ENCODE measurements at places on chromosomes 16 and 17. TPM values are rescaled to one million over a fixed set of nuclear protein-coding genes. Genes with fewer than 3 reads are reported as not detected.

Gene NUPR1
- polyA plus RNA-seq = not detected

Gene TPSG1
- not detected for polyA plus RNA-seq

Gene PROCA1
- polyA plus RNA-seq = 0.12 TPM

DNA sequence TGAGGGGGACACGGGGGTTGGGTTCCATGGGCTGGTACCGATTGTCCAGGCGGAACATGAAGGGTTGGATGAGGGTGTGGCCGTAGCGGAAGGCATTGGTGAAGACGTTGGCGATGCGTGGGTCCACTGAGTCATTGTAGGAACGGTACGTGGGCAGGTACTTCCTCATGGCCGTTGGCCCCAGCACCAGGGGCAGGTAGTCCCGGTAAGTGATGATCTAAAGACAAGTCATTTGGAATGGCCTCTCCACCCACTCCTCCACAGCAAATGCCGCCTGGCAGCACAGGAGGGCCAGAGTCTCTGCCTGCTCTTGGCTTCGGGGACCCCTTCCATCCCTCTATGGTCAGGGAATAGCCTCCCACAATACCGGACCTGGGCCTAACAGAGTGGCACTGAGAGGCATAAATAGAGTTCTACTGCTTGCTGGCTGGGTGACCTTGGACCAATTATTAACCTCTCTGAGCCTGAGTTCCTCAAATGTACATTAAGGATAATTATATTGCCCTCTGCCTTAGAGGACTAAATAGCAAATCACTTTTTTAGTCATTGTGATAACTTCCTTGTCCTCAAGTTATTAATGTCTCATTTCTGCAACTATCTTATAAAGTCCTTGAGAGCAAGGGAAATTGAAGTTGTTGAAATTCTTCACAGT lies 7.2 kb downstream of the MPO start:
- no peak overlapping the region for H3K4me3 ChIP-seq
- DNase-seq = no peak
- no peaks in the 10 kb centered on the region for H3K27me3 ChIP-seq
- H3K27ac ChIP-seq = no peak overlapping the region

- peaks cover 5% of the 10 kb centered on the region for H3K36me3 ChIP-seq
- DNase-seq = no peak
- peaks cover 58% of the 10 kb centered on the region for H3K4me1 ChIP-seq
- no peak overlapping the region for H3K27ac ChIP-seq
Observed at GRCh38 chr16:333406-334094, 19.0 kb downstream of the AXIN1 start.

DNA sequence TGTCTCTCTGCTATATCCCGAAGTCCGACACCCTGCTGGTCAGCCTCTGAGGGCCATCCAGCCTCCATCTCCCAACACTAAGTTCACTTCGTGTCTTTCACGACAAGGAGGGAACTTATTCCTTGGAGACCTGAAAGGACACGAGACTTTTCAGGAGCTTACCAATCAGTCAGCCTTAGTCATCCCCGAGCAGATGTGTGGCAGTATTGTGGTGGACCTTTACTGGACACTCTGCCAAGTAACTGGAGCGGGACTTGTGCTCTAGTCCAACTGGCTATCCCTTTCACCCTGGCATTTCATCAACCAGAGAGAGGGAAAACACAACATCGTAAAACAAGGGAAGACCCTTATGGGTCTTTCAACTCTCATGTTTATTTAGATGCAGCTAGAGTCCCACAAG lies 87.1 kb downstream of the EMP2 start:
- H3K4me1 ChIP-seq = no peaks in the 10 kb centered on the region
- no peak overlapping the region for H3K4me3 ChIP-seq
- no peaks in the 10 kb centered on the region for H3K36me3 ChIP-seq

GRCh38 chr16:49282690-49283375 lies 1.2 kb upstream of the CBLN1 start:
- no peak for DNase-seq
- H3K27me3 ChIP-seq = peaks cover 18% of the 10 kb centered on the region
- no peak overlapping the region for H3K27ac ChIP-seq
- H3K36me3 ChIP-seq = no peaks in the 10 kb centered on the region
- peaks cover 4% of the 10 kb centered on the region for H3K4me1 ChIP-seq

- peak overlapping the region; percentile 86 for H3K4me3 ChIP-seq
- H3K27me3 ChIP-seq = no peaks in the 10 kb centered on the region
- peak overlapping the region; percentile 88 for H3K27ac ChIP-seq
- DNase-seq = peak; percentile 53
- H3K36me3 ChIP-seq = no peaks in the 10 kb centered on the region
Observed at GRCh38 chr17:28897769-28898526, 415 bp upstream of the FLOT2 start.

DNA sequence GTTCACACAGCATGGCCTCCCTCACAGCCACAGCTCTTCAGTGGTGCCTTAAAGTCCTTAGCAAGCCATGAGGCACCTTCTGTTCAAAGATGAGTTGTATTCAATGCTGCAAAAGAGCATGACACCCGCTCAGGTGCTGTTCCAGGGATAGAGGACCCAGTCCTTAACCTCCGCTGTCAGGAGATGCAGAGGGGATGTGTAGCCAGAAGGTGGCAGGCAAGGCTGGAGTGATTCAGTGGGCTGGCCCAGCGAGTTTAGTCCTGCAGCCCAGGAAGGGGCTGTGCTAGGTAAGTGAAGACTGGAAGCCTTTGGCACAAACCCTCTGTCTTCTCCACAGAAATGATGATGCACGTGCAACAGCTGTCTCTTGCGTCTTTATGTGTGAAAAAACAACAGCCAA lies 25.0 kb upstream of the ADAM11 start:
- no peaks in the 10 kb centered on the region for H3K4me1 ChIP-seq
- no peak for DNase-seq
- no peaks in the 10 kb centered on the region for H3K27me3 ChIP-seq
- H3K36me3 ChIP-seq = no peaks in the 10 kb centered on the region

- peak overlapping the region; percentile 6 for H3K4me3 ChIP-seq
- peak overlapping the region; percentile 56 for H3K27ac ChIP-seq
- H3K4me1 ChIP-seq = peaks cover 43% of the 10 kb centered on the region
- no peaks in the 10 kb centered on the region for H3K27me3 ChIP-seq
- DNase-seq = no peak
- H3K36me3 ChIP-seq = no peaks in the 10 kb centered on the region
Observed at GRCh38 chr16:56191835-56192634, 746 bp downstream of the GNAO1 start.
